T-cell (primary cell): ENCODE measurements at places on chromosomes 13 and 19. TPM values are rescaled to one million over a fixed set of nuclear protein-coding genes. Genes with fewer than 3 reads are reported as not detected.

The TPTE2 gene
- not detected for total RNA-seq

The GPC5 gene
- 0.22 TPM for total RNA-seq

The RNF17 gene
- not detected for total RNA-seq

The ZSCAN22 gene
- total RNA-seq = 1.9 TPM

The GPR12 gene
- total RNA-seq = not detected

The POGLUT2 gene
- total RNA-seq = 0.70 TPM

The CADM4 gene
- 0.41 TPM for total RNA-seq

The SIGLEC10 gene
- 0.67 TPM for total RNA-seq

The SYCN gene
- total RNA-seq = not detected

The OR7A5 gene
- total RNA-seq = not detected

- no peak overlapping the region for H3K27ac ChIP-seq
- no peak for DNase-seq
- no peaks in the 10 kb centered on the region for H3K27me3 ChIP-seq
- H3K4me3 ChIP-seq = no peak overlapping the region
- H3K4me1 ChIP-seq = no peaks in the 10 kb centered on the region
These were observed 8.9 kb upstream of the RSPH6A start for GRCh38 chr19:45824041-45824471.

DNA sequence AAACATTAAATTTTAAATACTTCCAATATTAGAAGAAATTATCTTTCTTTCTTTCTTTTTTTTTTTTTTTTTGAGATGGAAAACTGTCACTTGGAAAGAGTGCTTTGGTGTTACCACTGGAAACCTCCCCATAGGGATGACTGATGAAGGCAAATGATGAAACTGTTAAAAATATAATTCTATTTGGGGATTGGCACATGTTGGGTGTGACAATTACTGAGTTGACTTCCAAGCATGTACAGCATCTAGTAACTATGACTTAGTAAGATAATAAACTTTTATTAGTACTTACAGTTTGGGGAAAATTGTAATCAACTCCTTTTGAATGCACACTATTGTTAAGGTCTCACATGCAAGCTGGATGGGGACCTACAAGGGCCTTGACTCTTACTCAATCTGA lies 592.5 kb downstream of the KCTD12 start:
- H3K27ac ChIP-seq = no peak overlapping the region
- H3K27me3 ChIP-seq = no peaks in the 10 kb centered on the region
- no peaks in the 10 kb centered on the region for H3K4me1 ChIP-seq
- H3K36me3 ChIP-seq = no peaks in the 10 kb centered on the region
- H3K4me3 ChIP-seq = no peak overlapping the region
- no peak for DNase-seq

DNA sequence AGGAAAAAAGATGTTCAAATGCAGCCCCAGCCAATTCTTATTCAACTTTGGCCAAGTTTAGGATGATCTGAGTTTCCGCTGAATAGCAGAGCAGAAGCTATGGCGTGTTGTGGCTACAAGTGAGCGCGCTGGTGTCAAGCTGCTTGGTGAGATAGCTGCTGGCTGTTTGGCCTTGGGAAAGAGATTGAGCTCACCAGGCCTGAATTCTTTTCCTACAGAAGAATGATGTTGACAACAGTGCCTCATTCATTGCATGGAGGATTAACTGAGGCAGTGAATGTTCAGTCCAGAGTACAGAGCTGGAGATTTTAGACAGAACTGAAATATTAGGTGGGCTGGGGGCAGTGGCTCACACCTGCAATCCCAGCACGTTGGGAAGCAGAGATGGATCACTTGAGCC lies 31.5 kb upstream of the MAP3K10 start:
- no peaks in the 10 kb centered on the region for H3K27me3 ChIP-seq
- no peak overlapping the region for H3K27ac ChIP-seq
- H3K4me3 ChIP-seq = no peak overlapping the region
- no peaks in the 10 kb centered on the region for H3K4me1 ChIP-seq
- H3K36me3 ChIP-seq = no peaks in the 10 kb centered on the region

DNA sequence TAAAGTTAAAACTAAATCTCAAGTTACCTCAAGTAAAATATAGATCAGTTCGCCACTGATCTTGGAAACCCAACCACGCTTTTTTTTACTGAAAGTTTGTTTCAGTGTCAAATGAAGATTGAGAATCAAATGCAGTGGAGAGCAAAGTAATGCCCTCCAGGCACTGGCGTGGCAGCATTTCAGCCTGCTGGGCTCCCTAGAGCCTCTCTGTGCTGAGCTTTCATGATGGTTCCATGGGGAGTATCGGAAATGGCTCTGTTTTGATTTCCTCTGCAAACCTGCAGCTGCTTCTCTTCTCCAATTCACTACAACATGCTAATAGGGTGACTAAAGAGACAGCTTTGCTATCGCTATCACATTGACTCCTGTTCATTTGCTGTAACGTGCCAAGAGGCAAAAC lies 141.6 kb downstream of the FGF14 start:
- no peaks in the 10 kb centered on the region for H3K27me3 ChIP-seq
- H3K4me3 ChIP-seq = no peak overlapping the region
- H3K36me3 ChIP-seq = no peaks in the 10 kb centered on the region
- H3K27ac ChIP-seq = no peak overlapping the region
- DNase-seq = no peak
- no peaks in the 10 kb centered on the region for H3K4me1 ChIP-seq

DNA sequence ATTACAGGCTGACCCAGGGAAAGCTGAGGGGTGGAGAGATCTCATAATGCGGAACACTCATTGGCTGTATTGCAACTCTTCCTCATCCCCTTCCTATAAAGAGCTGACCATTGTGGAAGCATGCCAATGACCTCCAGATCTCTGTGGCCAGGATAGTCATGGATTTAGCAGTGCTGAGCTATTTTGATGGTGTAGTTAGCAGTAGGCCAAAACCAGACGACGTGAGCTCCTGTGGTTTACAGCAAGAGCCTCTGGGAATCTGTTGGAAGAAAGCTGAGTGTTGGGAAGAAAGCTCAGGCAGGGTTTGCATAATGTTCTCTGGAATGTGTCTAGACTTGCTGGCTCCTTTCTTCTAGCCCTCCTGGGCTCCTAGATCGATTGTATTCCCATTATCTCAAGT lies 187.5 kb upstream of the GPC6 start:
- no peak for DNase-seq
- H3K36me3 ChIP-seq = no peaks in the 10 kb centered on the region

DNA sequence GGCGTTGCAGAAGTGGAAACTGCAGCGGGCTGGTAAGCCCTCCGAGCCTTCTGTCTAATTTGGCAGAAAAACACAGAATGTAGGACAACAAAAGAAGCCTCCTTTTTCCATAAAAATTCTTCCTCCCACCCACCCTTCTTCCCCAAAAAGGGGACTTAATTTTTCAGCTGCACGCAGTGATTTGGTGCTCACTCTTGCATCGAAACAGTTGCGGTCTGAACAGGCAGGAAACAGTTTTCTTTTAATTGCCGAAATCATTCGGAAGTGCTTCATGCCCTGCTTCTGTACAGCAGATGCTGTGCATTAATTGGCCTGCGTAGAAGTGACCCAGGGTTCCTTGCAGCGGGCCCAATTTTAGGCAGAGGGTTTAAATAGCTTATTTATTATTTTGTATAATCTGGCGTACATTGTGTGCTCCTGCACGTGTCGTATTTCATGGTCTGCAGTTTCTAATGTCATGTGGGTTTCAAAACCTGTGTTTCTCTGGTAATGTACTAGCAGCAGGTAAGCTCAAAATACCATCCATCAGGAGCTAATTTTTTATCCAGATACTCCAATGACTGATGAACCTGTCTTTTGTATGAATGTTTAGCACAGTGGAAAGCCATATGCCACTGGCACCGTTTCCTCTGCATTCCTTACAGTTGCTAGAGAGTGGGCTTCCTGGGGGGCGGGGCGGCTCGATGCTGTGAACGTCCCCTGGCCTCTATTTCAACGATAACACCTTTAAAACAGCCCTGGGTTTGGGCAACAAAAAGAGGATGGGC lies 66.6 kb downstream of the GGACT start:
- H3K36me3 ChIP-seq = no peaks in the 10 kb centered on the region
- H3K4me3 ChIP-seq = peak overlapping the region; percentile 17
- DNase-seq = no peak
- H3K27ac ChIP-seq = no peak overlapping the region

DNA sequence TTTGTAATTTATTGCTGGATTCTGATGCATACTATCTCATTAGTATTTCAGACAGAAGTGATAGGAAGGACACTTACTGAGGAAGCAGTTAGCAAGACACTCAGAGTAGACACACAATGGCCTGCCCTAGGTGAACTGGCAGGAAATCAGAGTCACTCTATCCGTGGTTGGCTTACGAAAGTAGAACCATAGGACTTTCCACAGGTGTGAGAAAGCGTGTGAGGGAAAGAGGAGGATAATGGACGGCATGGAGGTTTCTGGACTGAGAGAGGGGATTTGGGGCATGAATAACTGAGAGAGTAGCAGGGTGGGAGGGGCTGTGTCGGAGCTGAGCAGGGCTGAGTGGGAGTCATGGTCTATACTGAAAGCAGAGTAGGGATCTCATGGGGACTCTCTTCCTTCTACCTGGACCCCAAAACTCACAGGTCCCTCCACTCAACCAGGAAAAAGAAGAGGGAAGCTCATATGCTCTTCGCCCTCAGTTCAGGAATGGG lies 18.7 kb upstream of the EID2 start:
- DNase-seq = no peak
- peak overlapping the region; percentile 77 for H3K27ac ChIP-seq
- peaks cover 4% of the 10 kb centered on the region for H3K27me3 ChIP-seq
- no peaks in the 10 kb centered on the region for H3K36me3 ChIP-seq
- H3K4me1 ChIP-seq = peaks cover 2% of the 10 kb centered on the region

DNA sequence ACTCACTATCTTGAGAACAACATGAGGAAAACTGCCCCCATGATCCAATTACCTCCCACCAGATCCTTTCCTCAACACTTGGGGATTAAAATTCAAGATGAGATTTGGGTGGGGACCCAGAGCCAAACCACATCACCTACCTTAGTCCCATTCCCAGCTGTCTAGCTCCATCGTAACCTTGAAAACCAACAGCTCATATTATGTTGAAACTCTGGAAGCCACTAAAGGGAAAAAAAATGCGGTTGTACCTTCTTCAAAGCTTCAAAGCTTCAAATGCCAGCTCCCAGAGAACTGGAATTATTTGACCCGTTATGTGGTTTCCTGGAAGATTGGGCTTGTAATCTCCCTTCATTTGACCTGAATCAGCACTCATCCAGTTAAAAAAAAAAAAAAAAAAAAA lies 223.1 kb upstream of the GPC6 start:
- no peak for DNase-seq
- H3K27ac ChIP-seq = no peak overlapping the region
- no peak overlapping the region for H3K4me3 ChIP-seq
- H3K4me1 ChIP-seq = no peaks in the 10 kb centered on the region
- no peaks in the 10 kb centered on the region for H3K36me3 ChIP-seq

DNA sequence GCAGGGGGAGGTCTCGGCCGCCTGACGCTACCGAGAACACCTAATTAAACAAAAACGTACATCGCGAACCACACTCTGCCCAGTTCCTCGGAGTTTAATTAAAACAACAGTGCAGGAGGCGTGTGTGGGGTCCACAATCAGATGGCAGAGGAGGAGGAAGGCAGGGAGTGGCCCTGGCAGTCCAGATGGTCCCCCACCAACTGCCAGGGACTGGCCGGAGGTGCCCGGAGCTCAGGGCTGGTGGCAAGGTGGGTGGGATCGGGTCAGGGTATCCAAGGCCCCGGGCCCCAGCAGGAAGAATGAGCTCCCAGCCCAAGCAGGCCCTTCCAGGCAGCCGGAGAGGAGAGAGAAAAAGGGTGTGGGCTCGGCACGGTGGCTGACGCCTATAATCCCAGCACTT lies 71.3 kb downstream of the PTPRS start:
- H3K27me3 ChIP-seq = peaks cover 19% of the 10 kb centered on the region
- no peak overlapping the region for H3K4me3 ChIP-seq
- no peak overlapping the region for H3K27ac ChIP-seq
- no peaks in the 10 kb centered on the region for H3K36me3 ChIP-seq

DNA sequence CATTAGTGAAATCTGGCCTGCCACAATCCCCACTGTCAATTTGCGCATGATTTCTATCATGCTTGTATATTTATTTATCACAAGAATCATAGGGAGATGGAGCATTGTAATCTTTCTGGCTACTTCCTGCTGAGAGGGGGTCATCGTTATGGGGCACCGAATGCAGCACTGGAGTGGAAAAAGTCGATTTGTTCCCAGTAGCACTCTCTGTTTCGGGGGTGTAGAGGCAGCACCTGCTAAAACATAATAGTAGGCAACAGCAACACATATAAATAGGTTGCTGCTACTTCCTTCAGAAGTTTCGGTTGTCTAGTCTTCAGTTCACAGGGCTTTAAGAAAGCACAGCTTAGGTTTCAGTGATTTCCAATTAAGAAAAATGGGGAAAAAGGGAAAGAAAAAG lies 23.4 kb upstream of the CEACAM21 start:
- peak overlapping the region; percentile 70 for H3K27ac ChIP-seq
- DNase-seq = no peak
- H3K27me3 ChIP-seq = no peaks in the 10 kb centered on the region
- no peaks in the 10 kb centered on the region for H3K36me3 ChIP-seq
- peak overlapping the region; percentile 78 for H3K4me3 ChIP-seq
- H3K4me1 ChIP-seq = peaks cover 40% of the 10 kb centered on the region

- H3K36me3 ChIP-seq = peaks cover 4% of the 10 kb centered on the region
- DNase-seq = no peak
These were observed 47.3 kb upstream of the GPR183 start for GRCh38 chr13:99354371-99354951.

- H3K4me3 ChIP-seq = no peak overlapping the region
- no peak overlapping the region for H3K27ac ChIP-seq
- H3K4me1 ChIP-seq = no peaks in the 10 kb centered on the region
- no peaks in the 10 kb centered on the region for H3K27me3 ChIP-seq
These were observed 36.2 kb downstream of the RFX2 start for GRCh38 chr19:6073858-6074708.

DNA sequence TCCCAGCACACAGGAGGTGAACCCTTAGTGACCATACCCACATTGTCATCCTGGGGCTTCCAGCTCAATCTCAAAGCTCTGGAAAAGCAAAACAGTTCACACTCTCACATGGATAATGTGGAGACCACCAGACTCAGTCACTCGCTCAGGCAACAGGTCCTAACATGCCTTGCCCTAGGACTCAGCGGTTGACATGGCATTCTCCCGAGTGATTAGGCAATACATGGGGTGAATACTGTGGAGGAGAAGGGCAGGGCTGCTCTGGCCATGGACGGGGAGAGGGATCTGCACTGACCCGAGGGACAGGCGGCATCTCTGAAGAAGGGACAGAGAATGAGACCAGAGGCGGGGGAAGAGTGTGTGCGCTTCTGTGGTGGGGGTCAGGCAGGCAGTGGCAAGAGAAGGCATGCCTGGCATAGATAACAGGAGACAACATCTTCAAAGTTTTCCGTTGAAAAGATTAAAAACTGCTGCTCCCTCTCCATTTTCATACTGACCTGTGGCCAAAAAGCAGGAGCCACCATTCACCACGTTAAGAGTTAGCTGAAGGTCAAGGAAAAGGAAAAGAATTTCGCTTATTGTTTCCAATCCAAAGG lies 44.5 kb upstream of the EPHX3 start:
- H3K27me3 ChIP-seq = no peaks in the 10 kb centered on the region
- peaks cover 2% of the 10 kb centered on the region for H3K36me3 ChIP-seq
- H3K4me3 ChIP-seq = no peak overlapping the region
- H3K4me1 ChIP-seq = peaks cover 79% of the 10 kb centered on the region

DNA sequence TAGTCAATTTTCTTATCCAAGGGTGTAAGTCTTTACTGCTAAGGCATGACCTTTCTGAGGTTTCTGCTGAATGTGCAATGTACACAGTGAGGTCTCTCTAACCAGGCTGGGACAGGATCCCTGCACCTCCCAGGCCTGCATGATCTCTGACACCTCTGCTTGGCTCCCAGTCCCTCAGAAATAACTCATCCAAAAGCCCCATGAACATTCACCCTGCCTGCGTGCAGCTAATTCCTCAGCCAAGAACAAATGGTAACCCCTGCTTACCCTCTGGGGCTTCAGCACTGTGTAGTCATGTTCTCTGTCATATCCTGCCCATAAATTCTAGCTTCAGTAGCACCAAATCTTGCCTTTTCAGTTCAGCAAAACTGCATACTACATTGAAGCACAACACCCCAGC lies 1146.3 kb upstream of the MIR17HG start:
- no peak overlapping the region for H3K27ac ChIP-seq
- H3K4me3 ChIP-seq = no peak overlapping the region
- no peaks in the 10 kb centered on the region for H3K4me1 ChIP-seq
- no peaks in the 10 kb centered on the region for H3K36me3 ChIP-seq
